ENCODE measurements at places on chromosomes 6 and 20.

- no peak for DNase-seq
Observed at GRCh38 chr20:11745145-11745544, 172.5 kb upstream of the BTBD3 start.

GRCh38 chr6:107634324-107635056 is 144.6 kb downstream of the SOBP start:
- no peak for DNase-seq

GRCh38 chr6:119290306-119290705 is 59.3 kb downstream of the MAN1A1 start:
- no peak for DNase-seq

- DNase-seq, result no peak
Observed at GRCh38 chr20:63536997-63537524, at the start of gene PTK6. Gene PTK6 (minus strand): TSS chr20:63537376. CDS start chr20:63537314, 62 bp downstream.

GRCh38 chr6:132199343-132199742 is 201.9 kb downstream of the MOXD1 start:
- no peak for DNase-seq

GRCh38 chr6:138724015-138724414 is 49.6 kb upstream of the CCDC28A start:
- DNase-seq, result no peak

DNA sequence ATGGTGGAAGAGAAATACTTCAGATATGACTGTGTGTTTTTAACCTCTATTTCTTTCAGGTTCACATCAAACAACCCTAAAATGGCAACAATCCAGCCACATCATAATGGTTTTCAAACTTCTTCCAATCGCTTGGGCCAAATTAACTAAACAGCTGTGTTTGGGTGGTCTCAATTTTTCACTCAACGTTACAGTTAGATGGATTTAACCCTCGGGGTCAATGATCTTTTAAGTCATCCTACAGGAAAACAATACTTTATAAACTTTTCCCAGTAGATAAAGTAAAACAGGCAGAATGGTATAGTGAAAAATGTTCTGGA is 60.4 kb downstream of the EPB41L2 start:
- no peak for DNase-seq

- DNase-seq, result no peak
Observed at GRCh38 chr6:169046021-169046420, 207.6 kb downstream of the THBS2 start.

GRCh38 chr6:32255199-32256153 is 31.6 kb upstream of the NOTCH4 start:
- DNase-seq, result no peak

- DNase-seq, result no peak
Observed at GRCh38 chr20:33015114-33015484, 7.6 kb downstream of the BPIFB2 start.

- DNase-seq, result no peak
Observed at GRCh38 chr20:54093423-54094267, 23.3 kb upstream of the BCAS1 start.

DNA sequence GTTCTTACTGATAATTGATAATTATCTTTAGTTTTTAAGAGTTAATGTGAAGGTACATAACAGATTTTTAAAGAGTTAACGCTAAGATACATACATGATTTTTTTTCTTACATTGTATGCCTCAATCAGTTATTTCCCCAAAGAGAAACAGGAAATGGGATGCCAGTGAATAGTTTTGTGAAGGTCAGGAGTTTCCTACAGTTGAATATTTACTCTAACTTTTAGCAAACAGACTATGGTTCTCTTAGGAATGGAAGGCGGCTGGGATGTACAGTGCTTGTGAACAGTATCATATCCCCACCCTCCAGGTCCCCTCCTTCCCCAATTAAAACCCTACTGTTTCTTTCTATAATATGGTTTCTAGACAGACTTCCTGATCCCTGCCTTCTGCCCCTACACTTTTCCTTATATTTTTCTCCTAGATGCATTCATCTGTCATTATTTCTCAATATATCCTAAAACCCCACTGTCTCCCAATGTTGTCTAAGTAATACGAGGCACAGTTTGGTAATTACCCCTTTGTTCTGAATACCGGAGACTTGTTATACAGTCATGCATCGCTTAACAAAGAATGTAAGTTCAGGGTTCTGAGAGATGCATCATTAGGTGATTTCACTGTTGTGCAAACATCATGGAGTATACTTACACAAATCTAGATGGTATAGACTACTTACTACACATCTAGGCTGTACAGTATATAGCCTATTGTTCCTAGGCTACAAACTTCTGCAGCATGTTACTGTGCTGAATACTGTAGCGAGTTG is 29.2 kb downstream of the SLC35A1 start:
- DNase-seq, result no peak

- no peak for DNase-seq
Observed at GRCh38 chr6:129369737-129370136, 340.2 kb downstream of the ARHGAP18 start.

DNA sequence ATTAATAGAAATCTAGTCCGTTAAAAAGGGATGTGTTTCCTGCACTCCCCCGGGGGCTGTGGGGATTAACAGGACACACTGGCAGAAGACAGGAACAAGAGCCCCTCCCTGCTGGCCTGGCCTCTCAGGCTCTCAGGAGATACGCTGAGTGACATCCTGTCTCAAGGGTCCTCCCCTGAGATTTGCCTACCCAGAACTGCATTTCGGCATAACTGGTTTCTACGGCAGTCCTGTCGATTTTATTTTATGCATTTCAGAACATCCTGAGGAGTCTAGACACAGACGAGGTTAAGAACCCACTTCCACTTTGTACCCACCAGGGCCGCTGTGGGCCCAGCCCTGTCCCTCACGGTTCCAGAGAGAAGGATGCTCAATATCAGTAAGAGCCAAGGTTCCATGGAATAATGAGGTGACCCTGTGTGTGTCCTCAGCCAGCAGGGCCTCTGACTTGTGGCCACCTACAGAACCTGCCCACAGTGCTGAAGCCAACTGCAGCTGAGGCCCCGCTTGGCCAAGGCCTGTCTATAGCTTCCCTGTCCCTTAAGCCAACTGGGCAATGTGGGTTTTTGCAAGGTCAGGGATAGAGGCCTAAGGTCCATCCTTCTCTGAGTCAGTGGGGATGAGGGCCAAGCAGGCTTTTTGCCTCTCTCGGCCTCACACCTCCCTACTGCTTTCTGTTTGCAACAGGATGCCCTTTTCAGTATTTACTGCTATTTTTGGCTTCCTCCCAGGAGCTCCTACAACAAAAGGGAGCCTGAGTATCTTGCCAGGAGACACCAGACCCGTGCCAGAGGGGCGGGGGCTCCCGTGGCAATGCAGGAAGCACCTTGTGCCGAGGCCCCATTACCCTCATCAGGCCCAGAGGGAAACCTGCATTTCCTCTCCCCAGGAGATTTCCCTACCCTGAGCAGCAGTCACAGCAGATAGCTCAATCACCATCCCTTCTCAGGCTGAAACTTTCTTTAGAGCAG is 14.7 kb downstream of the UQCC2 start:
- DNase-seq, result no peak

DNA sequence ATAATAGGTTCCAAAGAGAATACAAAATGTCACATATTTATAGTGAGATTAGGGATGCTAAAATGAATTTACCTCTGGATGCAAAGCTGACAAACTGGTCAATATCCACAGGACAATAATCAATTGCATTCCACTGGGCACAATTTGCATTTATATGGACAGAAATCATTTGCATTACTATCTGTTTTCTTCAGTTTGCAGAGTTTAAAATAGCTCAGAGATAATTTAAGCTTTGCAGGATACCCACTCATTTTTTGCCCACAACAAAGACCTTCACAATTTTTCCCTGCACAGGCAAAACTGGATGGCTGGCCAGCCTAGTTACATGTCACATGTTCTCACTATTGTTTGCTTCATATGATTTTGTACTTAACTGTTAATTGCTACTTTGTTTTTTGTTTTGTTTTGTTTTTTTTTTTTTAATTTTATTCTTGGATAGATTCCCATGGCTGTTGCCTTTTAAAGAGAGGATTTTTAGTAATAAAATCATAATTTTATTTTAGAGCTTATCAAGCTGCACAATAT is 483.5 kb downstream of the UTRN start:
- no peak for DNase-seq

DNA sequence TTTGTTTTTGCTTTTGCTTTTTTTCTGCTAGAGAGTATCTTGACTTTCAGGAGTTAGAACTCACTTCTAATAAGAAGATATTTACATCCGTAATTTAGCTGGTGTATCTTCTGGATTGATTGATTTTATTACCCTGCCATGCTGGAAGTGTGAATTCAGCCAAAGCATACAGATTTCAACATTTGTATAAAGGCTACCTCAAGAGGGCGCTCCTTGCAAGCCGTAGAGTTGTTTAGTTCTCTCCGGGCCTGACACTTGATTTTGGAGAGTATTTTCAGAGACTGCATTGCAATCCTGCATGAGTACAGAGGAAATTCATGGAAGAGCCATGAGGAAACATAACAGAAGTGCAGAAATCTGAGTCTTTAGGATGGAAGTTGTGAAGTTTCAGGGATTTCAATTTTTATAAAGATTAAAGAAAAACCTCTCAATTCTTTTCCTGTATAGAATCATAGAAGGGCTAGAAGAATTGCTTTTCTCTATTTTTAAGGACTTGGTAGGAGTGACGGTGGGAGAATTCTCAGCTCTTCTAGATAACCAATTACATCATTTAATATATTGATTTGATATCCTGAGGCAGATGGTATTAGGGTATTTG is 66.7 kb upstream of the TIAM2 start:
- DNase-seq, result peak; percentile 61

Measured in NCI-H748 treated with DMSO at 0.1 percent for 48 hours (cell line).